ENCODE measurements at places on chromosomes 11 and 22. TPM values are rescaled to one million over a fixed set of nuclear protein-coding genes. Genes with fewer than 3 reads are reported as not detected.

The CYP2D6 gene
- total RNA-seq = 0.53 TPM

The OR8A1 gene
- total RNA-seq = not detected

The KRTAP5-11 gene
- not detected for total RNA-seq

The ABTB2 gene
- total RNA-seq = 0.53 TPM

The YDJC gene
- total RNA-seq = 67.9 TPM

The HYLS1 gene
- total RNA-seq = 3.5 TPM

The SERPING1 gene
- total RNA-seq = 1.3 TPM

The MIOX gene
- not detected for total RNA-seq

The PDGFD gene
- total RNA-seq = under 0.01 TPM

The CENPM gene
- 3.5 TPM for total RNA-seq

The PCF11 gene
- 41.0 TPM for total RNA-seq

The EHF gene
- 322 TPM for total RNA-seq

The MPZL3 gene
- total RNA-seq = 81.4 TPM

The OR51B5 gene
- not detected for total RNA-seq

The FGF19 gene
- not detected for total RNA-seq

The SHANK2 gene
- 8.1 TPM for total RNA-seq

The ZP1 gene
- not detected for total RNA-seq

The CHCHD10 gene
- 11.5 TPM for total RNA-seq

The SAA4 gene
- not detected for total RNA-seq

The CCDC81 gene
- 0.53 TPM for total RNA-seq

The APOA4 gene
- not detected for total RNA-seq

The TRIM48 gene
- total RNA-seq = not detected

The BIRC3 gene
- 1.4 TPM for total RNA-seq

The PAX6 gene
- total RNA-seq = not detected

The LINC01488 gene
- not detected for total RNA-seq

The MUC2 gene
- total RNA-seq = not detected

The C11orf86 gene
- not detected for total RNA-seq

The NPAS4 gene
- total RNA-seq = not detected

The OR52N1 gene
- not detected for total RNA-seq

The NR1H3 gene
- 9.5 TPM for total RNA-seq
